Mammary epithelial cell (primary cell): ENCODE measurements at places on chromosomes 12 and 14. TPM values are rescaled to one million over a fixed set of nuclear protein-coding genes. Genes with fewer than 3 reads are reported as not detected.

ZNF410 gene
- 34.9 TPM for polyA plus RNA-seq

OR4E2 gene
- not detected for polyA plus RNA-seq

TSPAN19 gene
- polyA plus RNA-seq, result 0.09 TPM

KLRC2 gene
- polyA plus RNA-seq, result 0.07 TPM

SRGAP1 gene
- polyA plus RNA-seq, result 8.8 TPM

NTF3 gene
- polyA plus RNA-seq, result not detected

CATSPERB gene
- 0.11 TPM for polyA plus RNA-seq

TMPRSS12 gene
- not detected for polyA plus RNA-seq

GRCh38 chr14:33682760-33683159 is 268.1 kb downstream of the EGLN3 start:
- DNase-seq, result no peak

- no peak for DNase-seq
These were observed 584.5 kb upstream of the TBX3 start for GRCh38 chr12:115268451-115268850.

GRCh38 chr14:99880651-99881420 is 87.6 kb downstream of the EML1 start:
- DNase-seq, result no peak

- no peak for DNase-seq
These were observed 322.7 kb upstream of the RTL1 start for GRCh38 chr14:101226265-101226602.

DNA sequence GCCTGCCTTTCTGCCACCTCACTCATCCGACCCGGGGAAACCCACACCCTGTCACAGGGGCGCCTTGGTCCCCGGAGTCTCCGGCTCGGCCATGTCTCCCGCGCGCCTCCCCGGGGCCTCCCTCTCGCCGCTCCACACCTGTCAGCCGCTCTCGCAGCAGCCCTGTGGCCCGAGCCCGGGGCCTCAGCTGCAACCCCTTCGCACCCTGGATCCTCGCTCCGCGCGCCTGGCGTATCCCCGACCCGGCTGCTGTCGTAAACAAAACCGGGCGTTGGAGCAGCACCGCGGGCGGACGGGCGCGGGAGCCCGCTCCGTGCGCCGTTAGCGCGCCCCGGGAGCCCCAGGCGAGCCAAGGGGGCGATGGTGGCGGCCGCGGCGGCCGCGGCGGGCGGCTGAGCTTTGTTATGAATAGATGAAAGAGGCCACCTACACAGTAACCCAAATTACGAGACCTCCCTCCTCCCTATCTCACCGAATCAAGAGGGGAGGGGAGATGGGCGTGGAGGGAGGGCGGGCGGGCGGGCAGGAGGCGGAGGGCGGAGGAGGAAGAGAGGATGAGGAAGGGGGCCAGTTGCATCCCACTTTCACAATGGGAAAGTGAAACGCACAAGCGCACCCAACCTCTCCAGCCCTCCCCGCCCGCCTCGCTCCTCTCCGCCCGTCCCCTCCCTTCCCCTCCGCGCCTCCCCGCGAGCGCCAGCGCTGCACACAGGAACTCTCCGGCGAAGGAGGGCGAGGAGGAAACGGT is at the start of gene PLXNC1:
Gene PLXNC1, plus strand, starts transcription at position 587 of the 748 bp plus-strand sequence. CDS start 395 bp downstream, outside the sequence.
- peak; percentile 24 for DNase-seq

- DNase-seq, result peak; percentile 56
These were observed 12.2 kb downstream of the TBX3 start for GRCh38 chr12:114671443-114672411.

GRCh38 chr12:89969093-89969492 is 260.5 kb upstream of the ATP2B1 start:
- DNase-seq, result peak; percentile 75
